Activated CD8-positive, alpha-beta T cell treated with anti-CD3 and anti-CD28 coated beads for 36 hours (primary cell): ENCODE measurements at places on chromosomes 2 and 18. TPM values are rescaled to one million over a fixed set of nuclear protein-coding genes. Genes with fewer than 3 reads are reported as not detected.

DNA sequence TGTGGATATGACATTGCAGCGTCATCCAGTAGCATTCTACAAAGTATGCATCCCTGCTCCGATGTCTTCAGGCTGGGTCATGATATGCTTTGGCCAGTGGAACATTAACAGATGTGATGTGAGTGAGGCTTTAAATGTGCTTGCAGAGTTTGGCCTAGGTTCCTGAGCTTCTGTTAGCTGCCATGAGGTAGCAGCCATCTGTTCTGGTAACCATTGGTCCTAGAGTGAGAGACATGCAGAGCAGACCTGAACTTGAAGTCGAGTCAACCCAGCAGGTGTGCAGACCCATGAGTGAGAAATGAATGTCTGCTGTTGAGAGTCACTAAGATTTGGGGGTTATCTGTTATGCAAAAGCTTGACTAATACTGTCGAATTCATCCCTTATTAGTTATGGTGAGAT lies 73.8 kb upstream of the NABP1 start:
- no peak for DNase-seq

DNA sequence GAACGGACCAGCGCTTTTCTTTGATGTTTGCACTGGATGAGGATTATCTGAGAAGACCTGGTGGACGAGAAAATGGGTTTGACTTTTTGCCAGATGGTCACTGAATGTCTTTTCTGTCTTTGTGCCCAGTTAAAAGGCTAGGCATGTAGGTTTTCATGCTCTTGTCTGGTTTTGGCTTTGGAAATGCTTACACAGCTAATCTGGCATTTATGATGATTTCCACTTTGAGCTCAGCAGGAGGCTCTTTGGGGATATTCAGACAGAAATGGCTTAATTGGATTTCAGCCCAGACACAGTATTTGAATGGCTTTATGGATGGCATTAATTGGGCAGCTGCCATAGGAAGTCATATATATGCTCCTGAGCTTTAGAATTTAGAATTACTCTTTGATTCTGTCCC lies 59.6 kb downstream of the NCK2 start:
- no peak for DNase-seq

DNA sequence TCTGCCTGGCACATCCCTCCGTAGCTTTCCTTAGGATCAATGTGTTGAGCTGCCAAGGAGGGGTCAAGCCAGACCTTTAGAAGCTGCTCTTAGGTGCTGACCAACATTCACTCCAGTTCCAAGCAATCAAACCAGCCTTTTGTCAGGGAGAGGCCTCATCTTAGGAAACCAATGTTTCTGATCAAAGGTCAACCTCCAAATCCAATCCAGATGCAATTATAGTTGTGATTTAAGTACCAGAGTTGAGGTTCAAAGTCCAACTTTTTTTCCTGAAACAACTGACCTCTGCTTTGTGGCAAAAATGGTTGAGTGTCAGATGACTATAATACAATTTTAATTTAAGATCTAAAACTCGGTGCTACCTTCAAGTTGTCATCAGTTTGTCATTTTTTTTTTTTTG lies 303.4 kb downstream of the ALK start:
- no peak for DNase-seq

The PHLPP1 gene
- 8.6 TPM for total RNA-seq

The SLC14A1 gene
- total RNA-seq, result 3.1 TPM

GRCh38 chr2:200483729-200484198 lies 26.1 kb downstream of the KCTD18 start:
- DNase-seq, result peak; percentile 58

DNA sequence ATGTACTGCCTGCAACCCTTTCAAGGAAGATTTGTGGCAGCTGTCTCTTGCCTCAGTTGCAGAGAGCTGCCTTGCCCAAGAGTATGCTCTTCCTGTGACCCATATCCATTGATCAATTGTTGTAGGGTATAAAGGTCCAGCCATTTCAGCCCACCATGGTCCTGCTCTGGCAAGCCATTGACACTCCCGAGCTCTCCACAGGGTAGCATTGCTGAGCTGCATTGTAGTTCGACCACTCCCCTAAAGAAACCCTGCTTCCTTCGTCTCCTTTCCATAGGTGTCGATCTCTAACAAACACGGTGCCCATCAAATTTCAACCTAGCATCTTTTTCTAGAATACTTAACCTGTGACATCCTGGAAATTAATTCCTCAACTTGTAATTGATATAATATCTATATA lies 104.9 kb upstream of the NDUFV2 start:
- DNase-seq, result no peak

The SLC30A3 gene
- total RNA-seq, result 0.32 TPM

DNA sequence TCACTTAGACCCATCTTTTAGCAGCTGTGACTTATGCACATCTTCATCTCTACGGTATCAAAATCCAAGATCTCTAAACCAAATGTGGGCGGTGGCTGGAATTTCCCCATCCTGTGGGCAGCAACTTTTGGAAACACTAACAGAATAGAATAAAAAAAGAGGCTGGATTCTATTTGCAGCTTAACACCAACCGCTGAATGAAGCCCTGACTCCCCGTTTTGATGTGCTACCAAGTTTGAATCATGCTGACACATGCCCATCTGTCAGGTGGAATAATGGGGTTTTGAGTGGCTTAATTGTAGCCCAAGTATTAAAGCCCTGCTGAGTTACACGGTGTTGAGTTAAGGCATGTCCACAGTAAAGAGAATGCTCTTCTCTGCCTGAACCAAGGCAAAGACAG lies 165.2 kb downstream of the MTCL1 start:
- DNase-seq, result no peak

DNA sequence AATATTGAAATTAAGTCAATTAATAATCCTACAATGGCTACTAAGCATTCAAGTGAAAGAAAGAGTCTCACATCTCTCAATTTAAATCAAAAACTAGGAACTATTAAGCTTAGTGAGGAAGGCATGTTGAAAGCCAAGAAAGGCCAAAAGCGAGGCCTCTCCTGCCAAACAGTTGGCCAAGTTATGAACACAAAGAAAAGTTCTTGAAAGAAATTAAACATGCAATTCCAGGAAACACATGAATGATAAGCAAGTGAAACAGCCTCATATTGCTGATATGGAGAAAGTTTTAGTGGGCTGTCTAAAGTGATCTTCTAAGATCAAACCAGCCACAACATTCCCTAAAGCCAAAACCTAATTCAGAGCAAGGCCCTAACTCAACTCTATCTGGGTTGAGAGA lies 11.8 kb downstream of the RDH14 start:
- DNase-seq, result no peak

The LONRF2 gene
- 0.20 TPM for total RNA-seq

- peak; percentile 79 for DNase-seq
These were observed at the start of gene OTX1 for GRCh38 chr2:63050334-63051041. TSS of gene OTX1 (plus strand) at chr2:63050830. CDS start at chr2:63052991, 2,161 bp downstream.

The ALPI gene
- not detected for total RNA-seq

The SERPINB10 gene
- not detected for total RNA-seq

DNA sequence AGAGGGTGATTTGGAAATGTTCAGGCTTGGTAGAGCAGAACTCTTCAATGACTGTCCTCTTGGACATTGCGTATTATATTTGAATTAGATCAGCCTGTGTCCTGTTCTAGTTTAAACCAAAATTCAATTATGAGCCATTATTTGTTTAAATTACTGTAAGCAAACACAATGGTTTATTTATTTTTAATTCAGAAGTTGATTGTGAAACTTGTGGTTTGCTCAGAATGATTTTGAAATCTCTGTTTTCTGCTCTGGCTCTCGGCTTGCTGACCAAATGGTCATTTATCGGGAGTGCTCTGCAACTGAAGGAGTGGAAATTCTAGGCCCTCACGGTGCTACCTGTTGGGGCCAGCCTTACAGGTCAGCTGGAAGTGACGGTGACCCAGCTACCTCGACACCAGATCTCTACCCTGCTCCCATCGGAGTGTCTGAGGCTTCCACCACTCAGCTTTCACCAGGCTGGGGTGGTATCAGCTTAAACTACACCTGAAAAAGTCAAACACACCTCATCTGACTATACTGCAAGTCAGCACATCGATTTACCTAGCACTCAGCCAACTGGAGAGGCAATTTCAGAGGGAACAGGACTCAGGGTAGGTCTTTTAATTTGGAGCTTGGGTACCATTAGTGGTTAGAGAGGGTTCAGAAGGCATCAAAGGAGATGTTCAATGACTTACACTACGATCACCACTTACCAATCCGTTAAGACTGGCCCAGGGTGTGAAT lies 36.8 kb upstream of the GPD2 start:
- DNase-seq, result no peak

- no peak for DNase-seq
These were observed 1.2 kb upstream of the MZT2A start for GRCh38 chr2:131493199-131493968.

DNA sequence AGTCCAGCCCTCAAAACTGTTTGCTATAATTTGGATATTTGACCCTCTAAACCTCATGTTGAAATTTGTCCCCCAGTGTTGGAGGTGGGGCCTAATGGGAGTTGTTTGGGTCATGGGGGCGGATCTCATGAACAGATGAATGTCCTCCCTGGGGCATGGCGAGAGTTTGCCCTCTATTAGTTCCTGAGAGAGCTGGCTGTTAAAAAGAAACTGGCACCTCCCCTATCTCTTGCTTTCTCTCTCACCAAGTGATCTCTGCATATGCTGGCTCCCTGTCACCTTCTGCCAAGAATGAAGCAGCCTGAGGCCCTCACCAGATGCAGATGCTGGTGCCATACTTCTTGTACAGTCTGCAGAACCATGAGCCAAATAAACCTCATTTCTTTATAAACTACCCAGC lies 12.0 kb downstream of the LNPK start:
- no peak for DNase-seq

- no peak for DNase-seq
These were observed 99.4 kb upstream of the CDC42EP3 start for GRCh38 chr2:37770797-37771196.

- no peak for DNase-seq
These were observed 51.9 kb upstream of the NAB1 start for GRCh38 chr2:190596993-190597392.

The MAP3K19 gene
- total RNA-seq, result not detected
